Cardiac muscle cell (in vitro differentiated cells and primary cell): ENCODE measurements at places on chromosomes 3 and 15.
A peak's percentile ranks its signal among the peaks of the same experiment; 100 is the strongest.

DNA sequence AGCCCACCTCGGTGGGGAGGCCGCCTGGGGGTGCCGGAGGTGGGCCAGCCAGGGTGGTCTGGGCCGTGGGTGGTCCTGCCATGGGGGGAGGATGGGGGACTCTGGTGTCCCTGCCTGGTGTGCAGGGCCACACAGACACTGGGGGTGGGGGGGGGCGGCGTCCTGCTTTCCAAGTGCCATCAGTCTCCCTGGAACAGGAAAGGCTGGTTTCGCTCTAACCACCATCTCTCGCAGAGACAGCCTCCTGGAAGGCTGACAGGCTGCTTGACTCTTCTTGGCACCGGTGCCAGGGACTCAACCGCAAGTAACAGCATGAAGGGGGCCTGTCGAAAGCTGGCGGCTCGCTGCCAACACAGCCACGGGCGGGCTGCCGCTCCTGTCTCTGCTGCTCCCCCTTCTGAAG lies 40.3 kb downstream of the RGMA start:
- no peak for DNase-seq

GRCh38 chr15:96335411-96336024 lies 5.0 kb downstream of the NR2F2 start:
- no peak for DNase-seq

DNA sequence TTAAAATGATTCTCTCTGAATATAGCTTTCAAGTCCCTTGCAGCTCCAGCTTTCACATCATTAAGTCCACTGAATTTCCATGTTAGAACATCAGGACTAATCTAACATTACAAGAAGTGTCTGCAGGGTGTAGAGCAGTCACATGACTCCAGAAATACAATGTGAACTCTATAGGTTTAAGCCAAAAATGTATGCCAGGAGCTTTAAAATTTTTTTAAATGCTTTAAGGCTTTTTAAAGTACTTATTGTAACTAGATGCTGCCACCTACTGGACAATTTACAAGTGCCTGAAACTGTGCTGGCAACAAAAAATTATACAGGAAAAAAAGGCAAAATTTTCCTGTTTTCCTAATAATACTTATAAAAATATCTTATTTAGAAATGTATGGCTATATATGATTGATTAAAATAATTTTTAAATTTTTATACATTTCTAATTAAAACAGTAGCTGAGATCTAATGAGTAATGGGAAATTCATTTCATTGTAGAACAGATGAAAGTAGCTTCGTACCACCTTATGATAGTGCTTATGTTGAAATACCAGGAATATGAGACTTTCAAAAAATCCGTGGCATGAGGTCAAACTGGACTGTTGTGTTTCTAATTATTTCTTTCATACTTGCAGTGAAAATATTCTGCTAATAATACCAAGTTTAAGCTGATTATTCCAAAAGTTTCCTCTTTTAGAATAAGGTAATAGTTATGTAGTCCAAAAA lies 25.7 kb downstream of the FSIP1 start:
- DNase-seq: peak; percentile 79

DNA sequence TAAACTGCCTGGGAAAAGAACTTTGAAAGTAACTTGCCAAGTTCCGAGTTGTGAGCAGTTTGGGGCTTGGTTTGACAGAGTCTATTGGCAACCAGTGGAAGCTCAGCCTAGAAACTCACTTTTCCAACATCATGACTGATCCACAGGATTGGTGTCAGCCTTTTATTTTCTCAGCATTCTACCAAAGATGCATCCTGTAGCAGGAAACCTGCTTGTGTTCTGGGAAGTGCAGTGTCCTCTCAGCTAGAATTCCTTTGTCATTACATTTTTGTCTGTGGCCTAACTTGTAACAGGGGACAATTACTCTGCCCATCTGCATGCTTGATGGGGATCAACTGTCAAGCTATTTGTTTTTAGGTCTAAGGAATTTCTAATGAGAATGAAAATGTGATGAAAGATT lies 116.7 kb upstream of the LMOD3 start:
- DNase-seq: no peak

DNA sequence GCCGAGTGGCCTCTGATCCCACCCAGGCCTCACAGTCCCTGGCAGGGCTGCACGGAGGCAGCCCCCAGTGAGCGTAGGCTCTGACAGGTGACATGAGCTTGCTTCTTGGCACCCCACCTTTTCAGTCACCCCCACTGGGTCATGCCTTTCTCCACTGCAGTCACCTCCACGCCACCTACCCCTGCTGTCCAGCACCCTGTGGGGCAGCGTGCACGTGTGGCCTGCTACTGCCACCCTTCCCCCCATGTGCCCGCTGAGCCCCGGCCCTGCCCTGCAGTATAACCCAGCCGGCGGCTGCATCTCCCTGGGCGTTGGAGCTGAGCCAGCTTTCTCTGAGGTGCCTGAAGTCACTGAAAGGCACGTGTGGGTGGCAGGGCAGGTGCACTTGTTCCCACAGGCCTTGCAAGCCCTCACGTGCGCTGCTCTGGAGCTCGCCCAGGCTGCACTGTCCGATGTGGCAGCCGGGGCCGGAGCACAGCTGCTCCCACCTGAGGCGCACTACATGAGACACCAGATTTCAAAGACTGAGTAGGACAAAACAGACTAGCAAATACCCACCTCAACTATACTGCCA lies 65.6 kb downstream of the NIPA2 start:
- no peak for DNase-seq

GRCh38 chr3:126926684-126927400 lies 56.1 kb upstream of the PLXNA1 start:
- DNase-seq: no peak

GRCh38 chr3:13559764-13560525 lies 11.0 kb downstream of the FBLN2 start:
- no peak for DNase-seq

DNA sequence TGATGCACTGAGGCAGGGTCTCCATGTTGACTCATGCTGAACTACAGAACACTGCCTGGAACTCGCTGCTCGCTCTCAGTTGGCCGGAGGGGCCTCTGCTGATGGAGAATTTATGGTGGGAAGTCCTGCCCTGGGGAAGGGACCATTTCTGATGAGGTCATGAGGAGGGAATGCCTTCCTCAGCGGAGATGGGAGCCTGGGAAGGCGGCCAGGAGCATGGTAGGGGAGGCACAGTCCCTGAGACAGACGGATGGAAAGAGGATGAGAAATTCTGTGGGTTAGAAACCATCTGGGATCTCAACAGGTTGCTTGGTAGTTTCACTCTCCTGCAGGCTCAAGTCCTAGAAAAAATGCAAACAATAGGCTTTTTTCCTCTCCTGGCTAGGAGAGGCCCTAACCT lies 56.8 kb upstream of the TPM1 start:
- DNase-seq: no peak

DNA sequence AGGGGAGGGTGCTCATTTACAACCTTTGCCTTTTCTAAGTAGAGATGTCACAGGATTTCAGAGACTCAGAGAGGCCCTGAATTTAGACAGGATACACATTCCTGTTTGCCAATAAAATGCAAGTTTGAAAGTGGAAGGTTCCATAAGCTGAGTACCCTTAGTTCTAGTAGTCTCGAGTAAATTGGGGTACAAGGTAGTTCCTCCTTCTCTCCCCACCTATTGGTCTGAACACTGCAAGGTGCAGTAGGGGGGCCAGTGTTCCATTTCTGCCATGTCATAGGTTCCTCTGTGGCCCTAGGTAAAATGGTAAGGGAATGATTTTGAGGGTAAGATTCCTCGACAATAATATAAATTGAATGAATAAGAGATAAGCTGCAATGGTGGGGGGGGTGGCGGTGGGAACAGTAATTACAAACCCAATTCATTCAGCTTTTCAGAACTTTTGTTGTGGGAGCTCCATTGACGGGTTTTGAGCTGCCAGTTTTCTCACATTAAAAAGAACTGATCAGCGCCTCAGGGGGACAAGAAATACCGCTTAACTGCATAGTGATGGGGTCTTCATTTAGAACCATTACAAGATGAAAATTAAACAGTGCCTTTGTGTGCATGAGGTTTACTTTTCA lies 5.9 kb downstream of the SOX2 start:
- DNase-seq: no peak

GRCh38 chr3:59938828-59939227 lies 889.0 kb upstream of the CFAP20DC start:
- no peak for DNase-seq

GRCh38 chr3:129837065-129837642 lies 56.4 kb downstream of the TMCC1 start:
- no peak for DNase-seq

DNA sequence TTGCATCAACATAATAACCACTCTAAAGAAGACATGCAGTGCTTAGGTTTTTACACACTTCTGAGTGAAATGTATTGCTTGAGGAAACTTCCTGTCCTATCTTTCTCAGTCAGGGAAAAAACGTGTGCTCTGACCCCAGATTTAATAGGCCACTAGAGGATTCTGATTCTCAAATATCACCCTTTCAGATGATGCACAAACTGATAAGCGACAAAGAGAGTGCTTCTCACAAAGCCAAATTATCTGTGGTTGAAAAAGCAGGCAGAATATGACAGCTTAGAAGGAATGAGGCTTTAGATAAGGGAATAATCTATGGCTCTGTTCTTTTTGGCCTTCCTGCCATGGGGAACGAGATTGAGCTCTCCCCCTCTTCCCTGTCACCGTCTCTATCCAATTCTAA lies 583.4 kb upstream of the SGO1 start:
- no peak for DNase-seq

- DNase-seq: peak; percentile 80
Measured at GRCh38 chr3:30473374-30474051, 132.9 kb upstream of the TGFBR2 start.

DNA sequence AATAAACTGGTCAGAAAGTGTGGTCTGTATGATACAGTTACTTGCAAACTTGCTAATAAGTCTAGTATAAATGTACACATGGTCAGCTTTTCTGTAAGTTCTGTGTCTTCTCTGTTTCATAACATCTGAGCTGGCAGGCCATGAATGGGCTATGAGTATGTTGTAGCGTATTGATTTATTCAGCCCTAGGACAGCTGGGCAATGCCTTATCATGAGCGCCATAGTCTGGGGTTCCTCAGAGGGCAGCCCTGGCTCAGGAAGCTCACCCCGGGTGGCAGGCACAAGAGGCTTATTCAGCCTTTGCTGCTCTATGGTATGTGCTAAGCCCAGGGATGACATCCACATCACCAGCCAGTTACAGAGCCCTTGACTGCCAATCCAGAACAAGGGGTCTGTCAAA lies 50.7 kb upstream of the CCR2 start:
- DNase-seq: no peak

DNA sequence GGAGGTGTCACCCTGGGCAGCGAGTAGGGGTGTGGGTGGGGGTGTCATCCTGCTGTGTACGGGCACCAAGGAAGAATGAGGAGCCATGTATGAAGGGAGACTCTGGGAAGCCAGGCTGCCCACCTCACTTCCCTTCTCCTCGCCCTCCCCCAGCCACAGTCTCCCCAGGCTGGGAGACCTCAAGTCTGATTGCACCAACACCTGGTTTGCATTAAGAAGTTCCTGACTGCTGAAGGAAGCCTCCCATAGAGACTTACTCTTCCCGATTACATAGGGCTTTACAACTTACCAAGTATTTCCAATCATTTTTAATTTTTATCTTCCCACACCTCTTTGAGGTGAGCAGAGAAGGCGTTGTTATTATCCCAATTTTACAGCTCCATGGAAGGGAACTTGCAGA lies 29.5 kb upstream of the SMAD3 start:
- no peak for DNase-seq

- DNase-seq: no peak
Measured at GRCh38 chr3:22981861-22982260, 221.3 kb upstream of the UBE2E2 start.

GRCh38 chr15:83108266-83109219 lies 1.1 kb downstream of the TM6SF1 start:
- peak; percentile 82 for DNase-seq

DNA sequence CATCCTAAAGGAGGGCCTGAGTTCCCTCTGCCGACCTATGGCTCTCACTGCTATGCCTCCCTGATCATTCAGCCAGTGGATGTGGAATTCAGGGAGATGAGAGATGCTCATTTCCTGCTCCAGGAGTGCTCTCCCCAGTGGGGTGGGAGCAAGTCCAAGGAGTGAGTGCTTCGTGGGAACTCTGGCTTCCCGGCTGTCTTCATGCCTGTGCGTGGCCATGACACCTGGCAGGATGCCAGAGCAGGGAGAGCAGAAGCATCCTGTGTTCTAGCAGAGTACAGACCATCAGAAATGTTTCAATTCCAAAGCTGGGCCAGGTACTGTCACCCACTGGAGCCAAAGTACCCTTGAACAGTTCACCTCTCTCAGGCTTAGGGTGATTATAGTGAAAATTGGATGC lies 45.1 kb downstream of the APH1B start:
- DNase-seq: peak; percentile 33

- no peak for DNase-seq
Measured at GRCh38 chr15:71659730-71660067, 150.7 kb upstream of the NR2E3 start.

GRCh38 chr3:165359005-165359404 lies 162.8 kb upstream of the SLITRK3 start:
- DNase-seq: no peak

- DNase-seq: no peak
Measured at GRCh38 chr3:139238281-139239030, 105.4 kb upstream of the MRPS22 start.

DNA sequence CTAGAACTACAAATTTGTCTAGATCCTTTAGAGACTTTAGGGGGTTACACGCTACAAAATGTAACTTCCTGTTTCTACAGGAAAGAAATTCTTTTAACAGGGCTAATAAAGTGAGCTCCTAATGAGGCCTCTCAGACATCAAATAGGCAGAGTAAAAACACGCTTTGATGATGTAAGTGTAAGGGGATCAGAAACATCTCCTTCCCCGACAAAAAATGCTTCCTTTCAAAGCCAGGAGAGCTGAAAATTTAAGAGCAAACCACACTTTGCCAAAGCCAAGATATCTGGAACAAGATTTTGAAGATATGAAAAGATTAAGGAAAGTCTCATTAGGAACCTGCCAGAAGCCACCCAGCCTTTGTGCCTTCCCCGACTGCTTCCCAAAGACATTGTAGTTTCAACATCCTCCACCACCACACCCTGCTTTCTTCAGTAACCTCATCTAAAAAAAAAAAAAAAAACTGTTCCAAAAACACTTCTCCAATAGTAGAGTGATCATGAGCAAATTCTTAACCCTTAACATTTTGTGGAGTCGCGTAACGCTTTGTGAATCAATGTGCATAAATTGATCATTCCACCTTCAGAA lies 505.0 kb upstream of the THBS1 start:
- no peak for DNase-seq

DNA sequence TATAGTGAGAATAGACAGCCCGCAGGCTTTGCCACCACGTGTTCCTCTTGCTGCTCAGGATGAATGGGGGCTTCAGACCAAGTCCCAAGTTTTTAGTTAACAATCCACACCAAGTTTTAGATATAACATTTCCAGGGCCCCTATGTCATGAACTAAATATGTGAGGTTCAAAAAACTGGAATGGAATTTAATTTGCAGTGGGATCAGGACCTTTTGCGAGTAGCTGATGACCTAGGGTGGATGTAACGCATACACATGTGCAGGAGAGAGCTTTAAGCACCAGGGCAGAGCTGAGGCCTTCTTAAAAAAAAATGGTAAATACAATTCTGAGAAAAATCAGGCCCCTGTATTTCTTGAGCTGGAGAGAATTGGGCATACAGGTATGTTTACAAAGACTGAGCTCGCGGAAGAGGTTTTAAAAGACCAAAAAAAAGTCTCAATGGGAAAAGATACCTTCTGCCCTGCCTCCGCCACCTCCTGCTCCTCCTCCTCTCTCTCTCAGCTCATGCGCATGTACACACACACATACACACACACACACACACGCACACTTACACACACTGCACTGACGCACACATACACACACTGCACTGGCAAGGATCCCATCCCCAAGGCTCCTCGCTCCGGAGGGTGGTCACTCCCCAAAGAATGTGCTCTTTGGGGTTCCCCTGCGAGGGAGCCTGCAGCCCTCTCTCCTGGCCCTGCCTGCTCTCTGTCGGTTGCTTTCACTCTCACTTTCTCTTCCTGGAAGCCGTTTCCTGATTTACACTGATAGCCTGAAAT lies 48.2 kb upstream of the IGF1R start:
- no peak for DNase-seq
